Bronchial epithelial cell (primary cell): ENCODE measurements at places on chromosomes 2 and 18.

DNA sequence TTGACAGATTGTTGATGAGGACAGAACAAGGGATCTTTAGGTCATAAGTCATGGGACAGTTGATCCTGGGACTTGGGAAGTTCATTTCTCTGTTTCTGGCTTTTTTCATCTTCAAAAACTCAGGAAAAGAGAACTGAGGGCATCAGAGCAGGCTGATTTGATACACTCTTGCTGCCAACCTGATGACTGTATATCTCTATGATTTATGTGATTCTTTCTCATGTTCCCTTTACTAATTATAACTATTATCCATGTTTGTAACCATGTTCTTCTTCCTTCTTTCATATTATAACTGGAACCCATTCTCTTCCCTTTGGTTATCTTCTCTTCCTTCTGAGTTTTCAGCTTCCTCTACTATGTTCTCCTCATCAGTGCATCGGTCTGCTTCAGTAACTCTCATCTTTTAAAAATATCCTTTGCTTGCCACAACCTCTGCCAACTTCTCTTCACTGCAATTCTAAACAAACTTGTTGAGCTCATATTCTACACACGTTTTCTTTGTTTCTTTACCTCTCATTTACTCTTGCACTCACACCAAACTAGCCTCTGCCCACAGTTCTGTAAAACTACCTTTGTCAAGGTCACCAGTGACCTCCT, 13.5 kb downstream of the RASGRP3 start:
- DNase-seq = no peak

DNA sequence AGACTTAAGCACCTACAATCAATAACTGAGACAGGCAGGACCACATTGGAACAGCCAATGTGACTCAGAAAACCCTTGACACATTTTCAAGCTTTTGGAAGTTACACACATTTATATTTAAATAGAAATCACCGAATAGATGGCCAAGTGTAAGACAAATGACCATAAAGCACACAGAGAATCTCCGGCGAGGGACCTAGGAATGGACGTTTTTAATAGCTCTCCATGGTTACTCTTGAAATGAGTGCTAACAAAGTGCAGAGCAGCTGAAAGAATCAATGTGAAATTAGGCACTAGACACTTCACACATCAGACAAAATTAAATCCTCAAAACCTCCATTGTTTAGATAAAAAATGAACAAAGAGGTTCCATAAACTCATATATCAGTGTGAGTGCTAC, 376.9 kb downstream of the DLGAP1 start:
- no peak for DNase-seq

- DNase-seq = no peak
Measured at GRCh38 chr18:25075783-25076182, 276.2 kb downstream of the ZNF521 start.

DNA sequence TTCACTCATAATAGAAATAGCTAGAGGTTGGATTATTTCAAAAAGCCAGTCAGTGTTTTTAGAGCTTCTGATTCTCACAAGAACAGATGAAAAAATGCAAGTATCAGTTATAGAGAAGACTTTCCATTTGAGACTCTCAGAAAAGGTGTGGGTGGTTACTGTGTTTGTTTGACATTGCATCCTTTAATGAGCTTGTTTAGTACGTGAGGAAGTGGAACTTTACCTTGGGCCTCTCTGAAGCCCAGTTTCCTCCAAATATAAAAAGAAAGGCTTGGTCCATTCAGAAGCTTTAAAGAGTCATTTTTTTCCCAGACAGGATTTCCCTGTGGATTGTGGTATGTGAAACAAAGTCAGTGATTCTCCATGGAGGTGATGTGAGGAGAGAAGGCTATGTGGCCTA, 89.9 kb upstream of the RANBP2 start:
- no peak for DNase-seq

- DNase-seq = no peak
Measured at GRCh38 chr2:54859997-54860701, 136.7 kb downstream of the EML6 start.

- DNase-seq = no peak
Measured at GRCh38 chr18:38487521-38487920, 921.9 kb upstream of the CELF4 start.
